IPS DF 6.9 (cell line): ENCODE measurements at places on chromosomes 7 and 10.

GRCh38 chr7:33698041-33698440 lies 207.3 kb upstream of the BMPER start:
- no peak for DNase-seq

DNA sequence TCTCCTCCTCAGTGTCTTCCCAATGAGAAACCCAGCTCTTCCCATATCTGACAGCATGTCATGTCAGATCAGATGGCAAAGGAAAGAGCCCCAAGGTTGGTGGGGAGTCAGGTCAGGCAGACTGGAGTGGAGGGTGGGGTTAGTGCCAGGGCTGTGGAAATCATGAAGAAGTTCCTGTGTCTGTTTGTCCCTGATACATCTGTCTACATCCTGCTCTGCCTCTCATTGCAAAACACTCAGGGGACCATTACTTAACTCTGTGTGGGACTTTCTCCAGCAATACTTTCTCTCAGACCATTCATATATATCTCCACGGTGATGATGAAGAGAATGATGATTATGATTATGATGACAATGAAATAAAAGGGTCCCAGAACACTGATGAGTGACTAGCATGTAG lies 3.3 kb downstream of the PRRT4 start:
- DNase-seq = no peak

DNA sequence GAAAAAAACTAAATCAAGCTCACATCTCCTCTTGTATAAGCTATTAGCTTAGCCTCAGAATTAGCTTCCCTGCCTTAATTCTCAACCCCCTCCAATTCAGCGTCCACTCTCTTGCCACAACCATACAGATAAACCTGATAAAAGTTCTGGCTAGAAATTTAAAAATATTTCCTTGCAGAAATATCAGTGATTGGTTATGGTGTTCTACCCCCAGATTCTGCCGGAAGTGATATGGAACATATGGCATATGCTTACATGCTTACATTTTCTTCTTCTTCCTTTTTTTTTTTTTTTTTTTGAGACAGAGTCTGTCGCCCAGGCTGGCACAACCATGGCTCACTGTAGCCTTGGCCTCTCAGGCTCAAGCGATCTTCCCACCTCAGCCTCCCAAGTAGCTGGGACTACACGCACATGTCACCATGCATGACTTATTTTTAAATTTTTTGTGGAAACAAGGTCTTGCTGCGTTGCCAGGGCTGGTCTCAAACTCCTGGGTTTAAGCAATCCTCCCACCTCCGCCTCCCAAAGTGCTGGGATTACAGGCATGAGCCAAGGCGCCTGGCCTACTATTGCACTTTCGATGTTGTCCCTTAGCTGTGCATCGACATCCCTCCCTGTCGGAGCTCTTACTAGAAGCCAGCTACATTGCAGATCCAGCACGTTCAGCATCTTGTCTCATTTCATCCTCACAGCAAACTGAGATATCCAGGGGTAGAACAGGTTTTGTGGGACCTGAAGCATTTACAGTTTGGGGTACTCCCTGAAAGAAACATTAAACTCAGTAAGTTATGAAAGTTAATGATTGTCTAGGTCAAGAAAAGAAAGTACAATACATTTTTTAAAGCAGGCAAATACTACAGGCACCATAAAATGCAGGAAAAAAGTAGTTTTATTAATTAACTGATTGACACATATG lies 205.6 kb upstream of the TCF7L2 start:
- no peak for DNase-seq

DNA sequence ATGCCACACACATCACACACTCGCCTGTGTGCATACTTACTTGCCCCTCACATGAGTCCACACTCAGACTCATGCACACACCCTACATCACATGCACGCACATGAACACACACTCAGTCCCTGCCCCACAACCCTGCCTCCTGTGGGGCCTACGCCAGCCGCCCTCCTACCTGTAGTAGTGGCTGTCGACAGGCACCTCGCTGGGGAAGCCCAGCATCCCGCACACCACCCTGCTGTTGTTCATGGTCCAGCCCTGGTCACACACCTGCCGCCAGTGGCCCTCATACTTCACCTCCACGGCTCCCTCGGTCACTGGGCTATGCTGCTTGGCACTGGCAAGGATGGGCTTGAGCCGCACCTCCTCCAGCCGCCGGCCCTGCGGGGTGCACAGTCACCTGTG lies 7.2 kb downstream of the LOXL4 start:
- DNase-seq = no peak

DNA sequence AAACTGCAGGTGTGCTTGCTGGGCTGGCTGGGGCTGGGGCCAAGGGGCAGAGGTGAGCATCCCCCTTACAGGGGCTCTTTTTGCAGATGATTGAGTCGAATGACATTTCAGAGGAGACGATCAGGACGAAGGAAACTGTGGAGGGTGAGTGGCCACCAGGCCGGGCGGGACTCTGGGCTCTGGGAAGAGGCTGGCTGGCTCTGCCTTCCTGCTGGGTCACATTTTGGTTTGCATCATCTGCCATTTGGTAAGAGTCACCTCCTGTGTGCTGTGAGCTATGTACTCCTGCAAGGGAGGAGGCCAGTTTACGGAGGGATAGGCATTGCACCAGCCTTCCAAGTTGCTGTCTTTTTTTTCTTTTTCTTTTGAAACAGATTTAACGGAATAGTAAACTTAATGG lies 73.0 kb upstream of the GTF2IRD1 start:
- DNase-seq = no peak
